ENCODE measurements at places on chromosomes 12 and 14. TPM values are rescaled to one million over a fixed set of nuclear protein-coding genes. Genes with fewer than 3 reads are reported as not detected.

The MAP1LC3B2 gene
- total RNA-seq = 3.4 TPM

GRCh38 chr12:16844875-16845274 lies 238.9 kb upstream of the LMO3 start:
- DNase-seq = peak; percentile 5

- DNase-seq = no peak
Observed at GRCh38 chr14:49114161-49114893, 471.9 kb downstream of the RPS29 start.

GRCh38 chr12:57605811-57606311 lies 1.2 kb downstream of the DTX3 start:
- DNase-seq = no peak

The NCOR2 gene
- total RNA-seq = 145 TPM

GRCh38 chr14:55071870-55072640 lies 20.6 kb downstream of the MAPK1IP1L start:
- DNase-seq = peak; percentile 81

GRCh38 chr14:68779761-68780323 lies 13.0 kb downstream of the ZFP36L1 start:
- peak; percentile 72 for DNase-seq

DNA sequence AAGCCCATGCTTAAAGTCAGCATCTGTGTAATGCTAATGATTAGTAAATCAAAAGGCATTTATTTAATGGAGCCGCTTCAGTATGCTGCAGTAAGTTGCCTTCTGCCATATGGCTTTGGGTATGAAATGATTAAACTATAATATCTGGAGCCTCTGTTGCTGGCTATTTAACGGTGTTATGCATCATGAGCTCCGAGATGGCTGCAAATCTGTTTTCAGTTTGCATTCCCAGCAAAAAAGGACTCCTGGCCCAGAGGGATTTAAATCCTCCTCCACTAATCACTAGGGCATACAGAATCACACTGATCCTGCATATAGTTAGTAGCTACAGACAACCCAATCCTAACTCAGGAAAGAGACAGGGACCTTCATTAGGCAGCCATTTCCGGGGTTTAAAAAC lies 171.5 kb upstream of the EEA1 start:
- DNase-seq = no peak

DNA sequence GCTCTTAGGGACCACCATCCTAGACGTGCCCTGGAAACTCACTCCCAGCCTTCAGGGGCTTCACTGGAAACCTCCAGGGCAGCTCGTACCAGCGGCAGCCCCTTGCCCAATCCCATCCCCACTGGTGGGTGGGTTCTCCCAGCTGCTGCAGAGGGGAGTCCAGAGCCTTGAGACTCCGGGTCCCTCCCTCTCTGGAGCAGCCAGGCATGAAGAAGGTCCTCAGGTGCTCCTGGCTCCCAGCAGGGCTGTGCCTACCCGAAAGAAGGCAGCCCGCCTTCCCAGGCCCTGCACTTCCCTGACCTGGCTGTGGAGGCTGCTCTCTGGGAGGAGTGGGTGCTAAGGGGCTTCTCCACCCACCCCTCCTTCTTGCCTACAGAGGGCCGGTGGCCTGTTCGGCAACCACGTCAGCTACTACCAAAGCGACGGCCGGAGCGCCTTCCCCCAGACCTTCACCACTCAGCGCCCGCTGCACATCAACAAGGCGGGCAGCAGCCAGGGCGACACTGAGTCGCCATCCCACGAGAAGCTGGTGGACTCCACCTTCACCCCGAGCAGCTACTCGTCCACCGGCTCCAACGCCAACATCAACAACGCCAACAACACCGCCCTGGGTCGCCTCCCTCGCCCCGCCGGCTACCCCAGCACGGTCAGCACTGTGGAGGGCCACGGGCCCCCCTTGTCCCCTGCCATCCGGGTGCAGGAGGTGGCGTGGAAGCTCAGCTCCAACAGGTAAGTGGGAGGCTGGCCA lies 115.5 kb upstream of the FKBP4 start:
- DNase-seq = no peak

DNA sequence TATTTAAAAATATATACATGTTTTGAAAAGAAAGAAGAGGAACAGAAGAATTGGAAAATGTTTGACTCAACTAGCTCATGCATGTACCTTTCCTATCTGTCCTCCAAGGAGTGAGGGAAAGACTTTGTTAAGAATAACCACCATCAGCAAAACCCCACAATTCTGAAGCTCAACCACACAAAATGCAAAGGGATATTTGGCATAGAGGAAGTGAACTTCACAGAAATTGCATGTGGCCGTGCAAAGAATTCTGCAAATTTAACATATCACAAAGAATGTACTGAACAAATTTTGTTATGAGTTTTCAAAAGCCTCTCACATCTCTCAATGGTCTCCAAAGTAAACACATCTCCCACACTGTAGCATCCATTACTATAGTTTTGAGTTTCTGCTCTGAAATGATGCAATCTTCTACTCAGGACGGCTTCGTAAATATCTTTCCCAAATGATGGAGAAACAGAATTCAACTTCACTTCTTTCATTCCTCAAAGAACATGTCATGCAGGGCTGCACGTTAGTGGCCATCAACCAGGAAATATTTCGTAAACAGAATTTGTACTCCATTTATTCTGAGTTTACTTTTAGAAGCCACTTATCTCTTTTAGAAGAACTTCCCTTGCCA lies 17.6 kb downstream of the DUSP6 start:
- no peak for DNase-seq

- no peak for DNase-seq
Observed at GRCh38 chr14:63991833-63992232, 139.0 kb downstream of the SYNE2 start.

The BDKRB2 gene
- total RNA-seq = 1.4 TPM

GRCh38 chr12:55932551-55932910 lies 1.6 kb downstream of the DGKA start:
- no peak for DNase-seq

The TAS2R14 gene
- total RNA-seq = 1.6 TPM

GRCh38 chr12:113056631-113057488 lies at the start of gene DTX1:
Gene DTX1 (plus strand): TSS chr12:113056730. CDS start chr12:113058193, 1,463 bp downstream.
- DNase-seq = no peak

GRCh38 chr14:89143595-89143994 lies 273.4 kb downstream of the FOXN3 start:
- DNase-seq = no peak

The TCL1B gene
- not detected for total RNA-seq

The LRRIQ1 gene
- total RNA-seq = 1.5 TPM

GRCh38 chr14:101010835-101011234 lies 107.3 kb upstream of the RTL1 start:
- no peak for DNase-seq

The EFS gene
- not detected for total RNA-seq

DNA sequence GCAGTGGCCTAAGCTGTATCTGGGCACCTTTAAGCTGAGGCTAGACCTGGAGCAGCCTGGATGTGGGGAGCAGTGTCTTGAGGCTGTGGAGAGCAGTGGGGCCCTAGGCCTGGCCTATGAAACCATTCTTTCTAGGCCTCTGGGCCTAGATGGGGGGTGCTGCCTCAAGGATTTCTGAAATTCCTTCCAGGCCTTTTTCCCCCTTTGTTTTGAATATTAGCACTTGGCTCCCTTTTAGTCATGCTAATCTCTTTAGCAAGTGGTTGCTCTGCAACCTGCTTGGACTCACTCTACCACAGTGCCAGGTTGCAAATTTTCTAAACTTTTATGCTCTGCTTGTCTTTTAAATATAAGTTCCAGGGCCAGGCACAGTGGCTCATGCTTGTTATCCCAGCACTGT lies 41.6 kb upstream of the RFX4 start:
- no peak for DNase-seq

The PARP11 gene
- total RNA-seq = 10.3 TPM

DNA sequence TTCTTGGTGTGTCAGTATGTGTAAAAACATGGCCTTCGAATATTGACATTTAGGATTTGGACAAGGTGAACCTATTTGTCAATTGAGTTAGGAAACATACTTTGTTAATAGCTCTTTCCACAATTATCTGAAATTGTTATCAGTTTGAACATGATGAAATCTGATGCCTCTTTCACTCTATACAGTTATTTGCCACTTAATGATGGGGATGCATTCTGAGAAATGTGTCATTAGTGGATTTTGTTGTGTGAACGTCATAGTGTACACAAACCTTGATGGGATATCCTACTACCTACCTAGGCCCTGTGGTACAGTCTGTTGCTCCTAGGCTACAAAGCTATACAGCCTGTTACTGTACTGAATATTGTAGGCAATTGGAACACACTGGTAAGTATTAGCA lies 4.8 kb downstream of the TULP3 start:
- no peak for DNase-seq

- DNase-seq = no peak
Observed at GRCh38 chr14:32757568-32757967, 181.1 kb upstream of the NPAS3 start.

The SPATS2 gene
- 21.0 TPM for total RNA-seq

The NRL gene
- 1.3 TPM for total RNA-seq

DNA sequence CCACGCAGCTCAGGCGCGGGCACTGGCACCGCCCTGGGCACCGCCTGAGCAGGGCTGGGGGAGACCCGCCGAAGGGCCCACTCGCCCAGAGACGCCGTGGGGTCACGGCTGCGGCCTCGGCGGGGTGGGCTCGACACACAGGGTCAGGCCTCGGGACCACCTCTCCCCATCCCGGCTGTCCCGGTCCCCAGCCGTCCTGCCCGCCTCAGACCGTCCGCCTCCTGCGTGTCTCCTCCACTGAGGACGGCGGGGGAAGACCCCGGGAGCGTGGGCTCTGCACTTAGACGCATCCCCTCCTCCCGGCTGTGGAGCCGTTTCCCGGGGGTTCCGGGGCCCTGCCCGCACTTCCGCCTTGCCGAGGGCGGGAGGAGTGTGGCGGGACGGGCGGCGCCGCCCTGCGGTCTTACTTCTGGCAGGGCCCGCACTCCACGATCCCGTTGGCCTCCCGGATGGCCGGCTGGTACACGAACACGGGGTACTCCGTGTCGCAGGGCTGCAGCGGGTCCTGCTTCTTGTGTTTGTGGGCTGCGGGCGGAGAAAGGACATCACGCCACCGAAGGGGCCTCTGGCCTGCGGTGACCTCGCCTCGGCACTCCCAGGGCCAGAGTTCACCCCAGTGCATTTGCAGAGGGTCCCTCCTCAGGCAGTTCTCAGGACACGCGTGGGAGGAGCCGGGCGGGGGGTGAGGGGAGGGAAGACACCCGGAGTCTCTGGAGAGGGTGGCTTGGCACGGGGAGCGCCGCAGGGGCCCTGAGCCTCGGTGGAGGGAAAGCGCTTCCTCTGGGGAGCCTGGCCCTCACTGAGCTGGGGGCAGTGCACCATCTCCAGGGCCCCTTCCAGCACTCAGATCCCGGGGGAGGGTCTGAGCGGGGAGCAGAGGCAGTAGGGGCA lies 23.1 kb upstream of the LRTM2 start:
- DNase-seq = no peak

DNA sequence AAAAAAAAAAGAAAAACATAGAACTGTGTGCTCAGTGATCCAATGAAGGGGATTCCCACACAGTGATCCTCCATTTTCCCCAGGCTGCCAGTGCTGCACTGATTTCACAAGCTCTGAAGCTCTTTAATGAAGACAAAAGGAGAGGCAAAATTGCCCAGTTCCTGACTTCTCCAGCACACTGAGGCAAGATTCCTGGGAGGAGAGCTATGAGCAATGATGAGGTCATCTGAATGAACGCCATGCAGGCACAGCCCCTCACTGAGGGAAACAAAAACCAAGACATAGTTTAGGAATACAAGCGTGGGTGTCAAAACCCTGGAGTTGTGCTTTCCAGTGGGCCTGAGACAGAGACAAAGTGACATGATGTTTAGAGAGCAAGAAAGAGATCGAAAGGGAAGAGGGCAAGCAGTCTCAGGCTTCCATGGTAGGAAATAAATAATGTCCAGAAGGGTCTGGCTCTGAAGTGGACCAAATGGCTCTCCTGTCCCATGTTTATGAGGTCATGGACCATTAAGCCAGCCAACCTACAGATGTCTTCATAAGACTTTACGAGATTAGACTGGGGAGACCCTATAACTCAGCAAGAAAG lies 40.9 kb upstream of the SMUG1 start:
- peak; percentile 96 for DNase-seq

- no peak for DNase-seq
Observed at GRCh38 chr12:79614730-79615129, 76.0 kb downstream of the PAWR start.

DNA sequence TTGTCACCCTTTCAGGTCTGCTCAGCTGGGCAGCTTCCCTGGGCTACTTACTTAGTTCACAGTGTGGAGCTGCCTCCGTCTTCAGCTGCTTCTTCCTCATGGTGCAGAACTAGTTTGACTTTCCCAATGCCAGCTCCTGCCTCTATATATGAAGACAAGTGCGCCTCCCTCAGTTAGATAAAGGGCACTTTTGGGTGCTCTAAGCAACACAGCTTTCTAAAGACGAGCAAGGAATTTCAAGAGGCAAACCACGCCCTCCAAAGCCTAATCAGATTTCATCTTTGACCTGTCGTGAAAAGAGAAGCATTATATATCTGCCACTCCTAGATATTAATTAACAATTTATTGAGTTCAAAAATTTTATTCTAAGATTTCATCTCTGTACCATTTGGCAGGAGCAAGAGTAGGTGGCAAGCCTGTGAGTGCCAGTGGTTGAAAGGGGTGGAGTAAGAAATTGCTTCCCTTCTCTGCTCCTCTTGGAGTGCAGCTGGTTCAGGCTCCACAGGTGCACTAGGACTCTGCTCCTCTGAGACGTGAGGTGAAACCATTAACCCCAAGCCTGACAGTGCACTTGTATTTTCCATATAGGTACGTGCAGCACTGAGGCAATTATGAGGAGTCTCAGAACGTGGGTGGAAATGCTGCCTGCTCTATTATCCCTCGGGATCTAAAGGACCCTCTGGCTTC lies 2.1 kb upstream of the SLC11A2 start:
- DNase-seq = peak; percentile 87

All from MCF 10A (cell line).